ENCODE measurements at places on chromosomes 12 and 14. TPM values are rescaled to one million over a fixed set of nuclear protein-coding genes. Genes with fewer than 3 reads are reported as not detected.

Gene TPPP2
- total RNA-seq = not detected

Gene DPF3
- under 0.01 TPM for total RNA-seq

Gene TMEM233
- not detected for total RNA-seq

Gene GUCY2C
- not detected for total RNA-seq

Gene LTBP2
- total RNA-seq = 0.27 TPM

Gene GPR132
- total RNA-seq = 13.5 TPM

Gene PTPRR
- total RNA-seq = 0.27 TPM

Gene GCH1
- total RNA-seq = 15.3 TPM

Gene SYNE2
- 1.1 TPM for total RNA-seq

Gene NYNRIN
- total RNA-seq = 20.2 TPM

Gene KCNC2
- total RNA-seq = not detected

Gene CSRP2
- 0.54 TPM for total RNA-seq

Gene RHOJ
- not detected for total RNA-seq

Gene ASCL4
- not detected for total RNA-seq

Gene PTCSC3
- total RNA-seq = not detected

Gene MSRB3
- 75.9 TPM for total RNA-seq

Gene GPRC5D
- total RNA-seq = not detected

Gene KRT3
- not detected for total RNA-seq

Gene CLEC1A
- total RNA-seq = under 0.01 TPM

Gene TAS2R19
- total RNA-seq = 5.4 TPM

Gene TAS2R31
- total RNA-seq = 5.1 TPM

Measured in hematopoietic multipotent progenitor cell (in vitro differentiated cells).